ENCODE measurements at places on chromosomes 2 and 18. TPM values are rescaled to one million over a fixed set of nuclear protein-coding genes. Genes with fewer than 3 reads are reported as not detected.
A peak's percentile ranks its signal among the peaks of the same experiment; 100 is the strongest.

Gene MERTK
- 1.7 TPM for total RNA-seq

Gene PAIP2B
- 11.6 TPM for total RNA-seq

GRCh38 chr2:10533811-10534321 is 85.7 kb upstream of the ODC1 start:
- no peak for DNase-seq

DNA sequence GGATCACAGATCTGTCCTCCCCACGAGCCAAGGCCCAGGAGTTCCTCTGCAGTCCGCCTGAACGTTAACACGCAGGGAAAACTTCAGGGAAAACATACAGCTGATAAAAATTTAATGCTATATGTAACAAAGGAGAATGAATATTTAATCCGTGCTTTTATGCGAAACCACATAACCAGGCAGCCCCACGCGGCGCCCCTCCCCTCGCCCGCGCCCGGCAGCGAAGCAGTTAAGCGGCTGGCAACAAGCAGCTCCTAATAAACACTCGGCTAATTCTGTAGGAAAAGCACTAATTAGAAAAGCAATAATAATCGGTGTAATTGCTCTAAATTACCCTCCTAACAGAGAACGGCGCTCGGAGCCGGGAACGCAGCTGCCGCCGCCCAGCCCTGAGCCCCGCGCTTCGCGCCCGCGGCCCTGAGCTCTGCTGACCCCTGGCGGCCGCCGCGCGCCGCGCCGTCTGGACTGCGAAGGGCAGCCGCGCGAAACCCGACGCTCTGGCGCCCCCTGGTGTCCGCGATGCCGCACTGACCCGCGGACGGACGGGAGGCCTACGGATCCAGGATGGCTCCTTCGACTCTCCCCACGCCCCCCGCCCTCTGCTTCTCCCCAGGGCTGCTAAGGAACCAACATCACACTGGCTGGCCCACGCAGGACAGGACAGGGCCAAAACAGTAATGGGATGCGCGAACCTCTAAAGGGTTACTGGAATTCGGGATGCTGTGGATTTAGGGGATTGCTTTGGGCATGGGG is 181.4 kb downstream of the SMAD2 start:
- DNase-seq = peak; percentile 9

GRCh38 chr2:176665086-176665485 is 395.8 kb downstream of the MTX2 start:
- no peak for DNase-seq

- DNase-seq = no peak
Observed at GRCh38 chr18:34600158-34600557, 109.9 kb upstream of the DTNA start.

Gene SGO2
- 2.2 TPM for total RNA-seq

- no peak for DNase-seq
Observed at GRCh38 chr18:44298566-44298965, 382.1 kb upstream of the SETBP1 start.

Gene CXCR1
- 1.3 TPM for total RNA-seq

DNA sequence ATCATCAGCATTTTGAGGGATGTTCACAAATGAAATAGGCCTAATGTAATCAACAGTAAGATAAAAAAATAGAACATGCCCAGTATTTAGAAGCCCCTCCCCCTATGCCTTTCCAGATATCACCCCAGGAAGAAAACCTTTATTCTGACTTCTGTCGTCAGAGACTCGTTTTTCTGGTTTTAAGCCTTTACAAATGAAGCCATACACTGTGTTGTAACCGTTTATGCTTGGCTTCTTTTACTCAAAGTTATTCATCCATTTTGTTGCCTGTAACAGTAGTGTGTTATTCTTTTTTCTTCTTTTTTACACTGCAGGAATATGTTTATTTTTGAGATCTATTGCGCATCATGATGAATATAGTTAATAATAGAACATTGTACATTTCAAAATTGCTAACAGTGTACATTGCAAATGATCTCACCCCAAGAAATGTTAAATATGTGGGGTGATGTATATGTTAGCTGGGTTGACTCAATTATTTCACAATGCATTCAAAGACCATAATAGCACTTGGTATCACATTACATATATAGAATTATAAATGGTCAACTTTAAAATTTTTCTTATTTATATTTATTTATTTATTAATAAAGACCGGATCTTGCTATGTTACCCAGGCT is 28.1 kb upstream of the PNPT1 start:
- DNase-seq = no peak

Gene CCDC138
- 4.2 TPM for total RNA-seq

All from esophagus squamous epithelium (tissue), 5 donors.